ENCODE measurements at places on chromosomes 6 and 20. TPM values are rescaled to one million over a fixed set of nuclear protein-coding genes. Genes with fewer than 3 reads are reported as not detected.

Gene ANKRD60
- total RNA-seq, result not detected

Gene TMEM244
- total RNA-seq, result not detected

Gene TP53INP2
- 27.7 TPM for total RNA-seq

Gene CHD6
- 43.9 TPM for total RNA-seq

Gene MYB
- not detected for total RNA-seq

Gene RIPPLY2
- not detected for total RNA-seq

Gene GABRR1
- total RNA-seq, result 5.4 TPM

GRCh38 chr20:15564981-15565380 is 1008.3 kb downstream of the KIF16B start:
- DNase-seq, result no peak

DNA sequence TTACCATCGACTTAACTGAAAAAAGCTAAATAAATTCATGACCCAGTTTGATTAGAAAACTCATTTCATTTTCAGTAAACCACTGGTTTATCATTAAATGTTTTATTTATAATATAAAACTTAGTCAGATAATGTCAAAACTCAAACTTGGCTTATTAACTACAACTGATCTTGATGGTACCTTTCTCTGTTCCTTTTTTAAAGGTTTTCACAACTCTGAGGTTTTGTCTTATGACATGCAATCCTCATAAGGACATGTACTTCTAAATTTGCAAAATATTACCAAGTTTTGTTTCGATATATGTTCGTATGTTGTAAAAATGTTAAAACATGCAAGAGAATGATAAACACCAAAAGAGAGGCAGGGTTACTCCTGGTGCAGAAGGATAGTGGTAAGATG is 82.5 kb upstream of the PDE10A start:
- DNase-seq, result no peak

GRCh38 chr20:61449916-61450315 is 197.9 kb downstream of the CDH4 start:
- DNase-seq, result no peak

DNA sequence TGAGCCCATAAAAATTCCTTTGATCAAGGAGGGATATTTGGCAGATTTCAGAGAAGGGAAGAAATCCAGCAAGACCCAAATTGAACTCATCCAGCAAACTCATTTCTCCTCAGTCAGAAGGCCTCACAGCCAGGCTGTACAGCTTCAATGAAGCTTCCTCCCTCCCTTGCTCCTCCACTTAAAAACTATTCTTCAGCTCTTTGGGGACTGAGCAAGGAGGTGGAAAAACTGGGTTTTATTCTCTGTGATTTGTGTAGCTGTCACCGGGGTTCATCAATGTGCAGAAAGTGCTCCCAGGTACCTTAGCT is 158.7 kb upstream of the ZNF184 start:
- no peak for DNase-seq

DNA sequence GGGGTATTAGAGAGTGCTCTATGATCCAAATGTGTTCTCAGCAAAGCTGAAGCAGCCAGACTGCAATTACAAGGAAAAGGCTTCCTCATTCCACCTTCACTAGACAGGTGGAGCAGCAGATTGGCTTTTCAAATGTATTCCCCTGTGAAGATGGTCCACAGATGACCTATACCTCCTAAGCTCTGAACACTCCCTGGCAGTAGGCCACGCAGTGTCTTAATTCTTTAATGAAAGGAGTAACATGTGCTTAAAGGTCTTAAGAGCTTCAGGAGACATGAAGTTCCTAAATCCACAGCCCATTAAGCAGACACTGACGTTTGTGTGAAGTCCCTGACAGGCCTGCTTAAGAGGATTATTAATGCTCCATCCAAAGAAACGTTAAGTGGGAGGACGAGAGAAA is 138.9 kb upstream of the NUP153 start:
- DNase-seq, result no peak

DNA sequence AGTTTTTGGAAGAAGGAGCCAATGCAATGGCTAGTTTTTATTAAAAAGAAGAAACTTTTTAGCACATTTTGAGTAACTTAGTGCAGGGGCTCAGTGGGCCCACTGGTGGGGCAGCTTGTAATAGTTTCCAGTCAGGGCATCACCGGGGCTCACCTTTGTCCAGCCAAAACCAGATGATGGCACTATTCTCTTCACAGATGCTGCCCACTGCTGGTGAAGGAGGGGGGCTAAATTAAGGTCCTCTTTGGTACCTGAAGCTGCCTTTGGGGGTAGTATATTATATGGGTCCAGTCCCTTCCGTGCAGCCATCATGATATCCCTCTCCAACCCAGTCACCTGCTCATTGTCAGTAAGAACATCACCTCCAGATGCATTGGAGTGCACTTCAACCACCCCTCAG is 182.9 kb downstream of the PDE7B start:
- no peak for DNase-seq

GRCh38 chr6:136254851-136255466 is 4.8 kb upstream of the MTFR2 start:
- no peak for DNase-seq

GRCh38 chr6:80276861-80277260 is 170.4 kb downstream of the BCKDHB start:
- no peak for DNase-seq

GRCh38 chr6:160535270-160535669 is 128.8 kb downstream of the LPA start:
- no peak for DNase-seq

Measured in thoracic aorta (tissue), 2 donors.